ENCODE measurements at places on chromosomes 4 and X.

DNA sequence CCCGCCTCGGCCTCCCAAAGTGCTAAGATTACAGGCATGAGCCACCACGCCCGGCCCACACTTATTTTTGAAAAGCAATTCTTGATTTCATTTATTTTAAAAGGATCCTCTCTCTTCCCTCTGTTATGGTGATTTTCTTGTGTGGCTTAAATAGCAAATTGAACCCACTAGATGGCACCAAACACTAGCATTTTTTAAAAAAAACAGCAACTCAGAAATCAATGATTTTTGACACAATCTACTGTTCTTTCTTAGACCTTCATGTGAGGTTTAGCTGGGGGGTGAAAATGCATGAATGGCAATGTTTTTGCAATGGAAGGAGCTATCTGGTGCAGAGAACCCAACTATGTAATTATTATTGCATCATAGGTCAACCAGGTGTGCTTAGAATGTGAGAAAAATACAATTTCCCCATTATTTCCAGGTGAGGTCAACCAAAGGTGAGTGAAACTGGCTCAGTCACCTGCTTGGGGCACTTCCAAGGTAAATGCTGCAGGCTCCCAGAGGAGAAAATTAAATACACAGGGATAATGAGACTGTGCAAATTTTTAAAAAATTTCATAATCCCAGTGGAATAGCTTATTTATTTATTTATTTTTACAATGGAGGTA is 226.7 kb upstream of the PRKX start:
- DNase-seq, result peak; percentile 20

DNA sequence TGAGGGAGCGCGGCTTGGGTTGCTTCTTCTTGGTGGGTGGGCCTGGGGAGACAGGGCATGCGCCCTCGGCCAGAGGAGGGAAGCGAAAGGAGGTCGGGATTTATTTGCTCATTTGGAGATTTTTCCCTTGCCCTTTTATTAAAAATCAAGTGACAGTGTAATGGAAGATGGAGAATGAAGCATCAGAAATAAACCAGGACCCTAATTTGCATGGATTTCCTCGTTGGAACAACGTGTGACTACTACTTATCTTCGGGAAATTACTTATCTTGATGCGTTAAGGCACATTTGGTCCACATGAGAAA is 709 bp upstream of the CLOCK start:
- DNase-seq, result no peak

- DNase-seq, result no peak
Measured at GRCh38 chrX:38216642-38217041, 4.0 kb downstream of the SRPX start.

GRCh38 chr4:101528526-101528925 is 181.2 kb upstream of the PPP3CA start:
- peak; percentile 2 for DNase-seq

- DNase-seq, result no peak
Measured at GRCh38 chr4:184268584-184269160, 51.0 kb upstream of the ENPP6 start.

- no peak for DNase-seq
Measured at GRCh38 chrX:15530318-15530717, 29.7 kb downstream of the BMX start.

- DNase-seq, result no peak
Measured at GRCh38 chr4:181619651-181620050, 623.6 kb upstream of the TENM3 start.
